Motor neuron (in vitro differentiated cells): ENCODE measurements at places on chromosomes 7 and 10. TPM values are rescaled to one million over a fixed set of nuclear protein-coding genes. Genes with fewer than 3 reads are reported as not detected.

DNA sequence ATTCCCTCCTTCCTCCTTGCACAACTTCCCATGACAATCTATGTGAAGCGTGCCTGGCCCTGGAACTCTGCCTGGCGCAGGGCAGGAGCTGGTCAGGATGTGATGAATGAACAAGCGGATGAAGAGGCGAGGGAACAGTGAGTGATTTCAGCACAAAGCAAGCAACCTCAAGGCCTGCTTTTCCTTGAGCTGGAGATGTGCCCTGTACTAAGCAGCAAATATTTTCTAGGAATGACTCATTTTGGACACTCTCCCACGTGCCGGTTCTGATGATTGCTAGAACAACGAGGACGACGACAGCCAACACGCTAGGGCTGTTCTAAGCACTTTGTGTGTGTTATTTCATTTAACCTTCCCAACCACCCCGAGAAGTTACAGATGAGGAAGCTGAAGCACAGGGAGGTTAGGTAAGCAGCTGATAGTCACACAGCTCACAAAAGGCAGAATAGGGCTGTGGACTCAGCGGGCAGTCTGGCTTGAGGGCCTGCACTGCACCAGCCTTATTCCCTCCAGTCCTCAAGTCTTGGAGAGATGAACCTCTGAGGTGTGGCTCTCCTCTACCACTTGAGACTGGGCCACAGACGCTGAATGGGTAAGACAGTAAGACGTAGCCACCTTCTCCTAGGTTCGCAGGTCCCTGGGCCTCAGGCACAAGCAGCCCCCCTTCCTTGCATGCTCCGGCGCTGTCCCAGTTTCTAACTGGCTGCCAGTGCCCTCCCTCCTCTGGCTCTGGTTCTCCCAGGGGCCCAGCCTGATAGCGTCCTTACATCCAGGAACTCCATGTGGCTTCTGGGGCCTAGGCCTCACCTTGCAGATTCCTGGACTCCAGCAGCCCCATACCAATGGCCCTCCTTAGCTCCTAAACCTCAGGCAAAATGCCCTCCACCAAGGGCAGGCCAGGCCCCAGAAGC is 59.0 kb downstream of the YKT6 start:
- no peak for ATAC-seq

DNA sequence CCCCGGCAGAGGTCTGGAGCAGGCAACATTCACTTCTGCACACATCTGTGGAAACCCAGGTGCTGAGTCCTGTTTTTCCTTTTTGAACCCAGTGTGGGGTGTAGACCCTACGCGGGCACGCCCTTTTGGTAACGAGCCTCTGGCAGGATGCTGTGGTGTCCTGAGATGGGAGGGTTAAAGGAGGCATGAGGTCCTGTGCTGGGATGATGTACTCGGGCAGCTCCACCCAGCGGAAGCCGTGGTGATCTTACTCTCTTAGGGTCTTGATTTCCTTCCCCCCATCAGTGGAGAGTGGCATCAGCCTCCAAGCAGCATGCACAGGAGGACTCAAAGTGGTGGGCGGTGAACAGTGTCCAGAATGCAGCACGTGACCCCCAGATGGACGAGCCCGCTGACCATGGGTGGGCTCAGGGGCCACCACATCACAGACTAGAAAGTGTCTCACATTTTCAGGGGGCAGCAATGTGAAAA is 148.6 kb downstream of the DNAJB6 start:
- no peak for ATAC-seq

- ATAC-seq = no peak
Observed at GRCh38 chr10:59266321-59266720, 89.9 kb downstream of the PHYHIPL start.

GRCh38 chr7:114924038-114924712 is 2.3 kb downstream of the MDFIC start:
- ATAC-seq = no peak

GRCh38 chr10:82661701-82662100 is 786.7 kb downstream of the NRG3 start:
- no peak for ATAC-seq

GRCh38 chr10:110498982-110499795 is 1.5 kb downstream of the DUSP5 start:
- no peak for ATAC-seq

DNA sequence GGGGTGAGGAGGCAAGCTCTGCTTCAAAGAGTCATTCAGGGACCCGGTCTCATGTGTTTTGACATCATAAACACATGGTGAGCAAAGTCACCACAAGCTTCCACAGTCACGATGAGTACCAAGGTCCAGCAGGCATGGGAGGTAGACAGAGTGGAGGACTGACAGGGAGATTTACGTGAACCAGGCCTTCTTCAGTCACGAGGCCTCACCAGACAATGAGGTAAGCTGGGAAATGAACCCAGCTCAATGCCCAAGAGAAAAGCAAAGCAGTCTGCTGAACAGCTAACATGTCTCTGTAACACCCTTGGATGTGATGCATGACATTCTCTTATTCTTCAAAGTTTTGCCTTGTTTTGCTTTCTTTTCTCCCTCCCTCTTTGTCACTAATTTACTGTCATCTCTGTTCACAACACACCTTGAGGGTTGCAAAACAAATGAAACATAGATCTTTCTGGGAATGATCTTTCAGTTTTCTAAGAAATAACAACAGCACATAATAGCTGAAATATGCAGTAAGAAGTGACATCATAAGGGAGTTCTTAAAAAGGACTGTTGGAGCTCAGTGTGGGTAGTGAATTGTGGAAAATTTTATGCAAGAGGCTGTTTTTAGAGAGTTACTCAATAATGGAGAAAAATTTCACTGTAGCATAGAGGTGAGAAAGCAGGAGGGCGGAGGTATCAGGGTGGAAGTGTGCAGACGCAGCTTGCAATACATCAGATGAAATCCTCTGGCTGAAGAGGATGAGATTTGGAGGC is 9.0 kb downstream of the PPP1R17 start:
- ATAC-seq = peak; percentile 71

- no peak for ATAC-seq
Observed at GRCh38 chr7:157694376-157694665, 357.5 kb downstream of the DNAJB6 start.

- no peak for ATAC-seq
Observed at GRCh38 chr7:30429156-30429530, 49.4 kb downstream of the NOD1 start.

DNA sequence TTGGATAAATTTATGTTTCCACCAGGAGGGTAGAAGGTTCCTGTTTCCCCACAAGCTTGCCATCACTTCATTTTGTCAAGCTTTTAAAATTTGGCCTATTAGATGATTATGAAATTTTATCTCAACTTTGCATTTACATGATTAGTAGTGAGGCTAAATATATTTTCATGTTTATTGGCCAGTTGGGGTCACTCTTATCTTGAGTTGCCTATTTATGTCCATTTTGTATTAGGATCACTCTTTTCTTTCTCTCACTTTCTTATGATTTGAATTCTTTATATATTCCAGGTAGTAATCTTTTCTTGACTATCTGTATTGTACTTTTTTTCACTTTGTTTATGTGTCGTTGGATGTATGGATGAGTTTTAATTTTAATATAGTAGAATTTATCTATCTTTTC is 218.6 kb upstream of the SLC26A5 start:
- ATAC-seq = no peak

- ATAC-seq = no peak
Observed at GRCh38 chr7:72445075-72445474, 32.9 kb upstream of the CALN1 start.

GRCh38 chr10:77458986-77459590 is 178.5 kb downstream of the KCNMA1 start:
- peak; percentile 29 for ATAC-seq

- ATAC-seq = no peak
Observed at GRCh38 chr7:36621396-36621795, 102.9 kb downstream of the AOAH start.

The TFEC gene
- 2.6 and 3.9 TPM in 2 replicates for total RNA-seq

The SLC13A1 gene
- 0.09 and 0.13 TPM in 2 replicates for total RNA-seq

The SLC26A3 gene
- not detected in 2 replicates for total RNA-seq
